ENCODE measurements at places on chromosomes 5 and 9. TPM values are rescaled to one million over a fixed set of nuclear protein-coding genes. Genes with fewer than 3 reads are reported as not detected.

DNA sequence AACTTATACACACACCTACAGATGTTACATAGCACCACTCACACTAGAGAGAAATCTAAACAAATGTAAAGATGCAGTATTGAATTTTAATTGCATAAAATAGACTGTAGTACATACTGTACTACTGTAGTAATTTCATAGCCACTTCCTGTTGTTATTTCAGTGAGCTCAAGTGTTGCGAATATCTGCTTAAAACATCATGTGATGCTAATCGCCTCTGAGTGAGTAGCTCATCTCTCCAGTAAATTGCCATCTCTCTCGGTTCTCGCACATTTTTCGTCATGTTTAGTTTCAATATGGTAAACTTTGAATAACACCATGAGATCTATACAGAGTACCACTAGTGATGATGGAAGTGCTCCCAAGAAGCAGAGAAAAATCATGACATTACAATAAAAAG is 22.0 kb upstream of the ARHGEF28 start:
- no peaks in the 10 kb centered on the region for H3K36me3 ChIP-seq
- no peak overlapping the region for H3K4me3 ChIP-seq
- peaks cover 17% of the 10 kb centered on the region for H3K27me3 ChIP-seq
- no peak overlapping the region for H3K27ac ChIP-seq
- DNase-seq = no peak

The LCN12 gene
- 2.1 TPM for total RNA-seq

- H3K4me1 ChIP-seq = peaks cover 22% of the 10 kb centered on the region
- peaks cover 69% of the 10 kb centered on the region for H3K27me3 ChIP-seq
- H3K27ac ChIP-seq = no peak overlapping the region
- H3K36me3 ChIP-seq = no peaks in the 10 kb centered on the region
- DNase-seq = no peak
Observed at GRCh38 chr5:168407211-168407610, 79.1 kb upstream of the RARS1 start.

The BAAT gene
- total RNA-seq = not detected

DNA sequence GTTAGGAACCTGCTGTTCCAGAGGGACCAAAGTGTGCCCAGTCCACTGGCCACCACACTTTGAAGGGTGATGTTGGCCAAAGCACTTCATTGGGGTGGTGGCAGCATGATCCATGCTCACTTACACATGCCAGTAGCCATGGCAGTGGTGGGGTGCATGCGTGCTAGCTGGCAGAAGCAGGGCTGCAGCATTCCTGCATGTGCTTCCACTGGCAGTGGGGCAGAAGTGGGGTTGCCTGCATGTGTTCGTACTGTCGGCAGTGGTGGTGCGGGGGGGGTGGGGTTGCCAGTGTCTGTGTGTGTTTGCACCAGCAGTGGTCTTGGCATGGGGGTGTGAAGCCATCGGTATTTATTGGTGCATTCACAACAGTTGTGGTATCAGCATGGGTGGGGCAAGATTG is 260.3 kb upstream of the ANKH start:
- no peak overlapping the region for H3K27ac ChIP-seq
- no peaks in the 10 kb centered on the region for H3K36me3 ChIP-seq
- no peaks in the 10 kb centered on the region for H3K4me1 ChIP-seq
- no peak overlapping the region for H3K4me3 ChIP-seq
- no peak for DNase-seq

GRCh38 chr9:86238861-86239770 is 20.3 kb downstream of the C9orf153 start:
- H3K27me3 ChIP-seq = peaks cover 9% of the 10 kb centered on the region
- H3K27ac ChIP-seq = no peak overlapping the region
- no peak for DNase-seq
- H3K4me1 ChIP-seq = peaks cover 11% of the 10 kb centered on the region

- H3K27ac ChIP-seq = no peak overlapping the region
- H3K27me3 ChIP-seq = no peaks in the 10 kb centered on the region
- H3K36me3 ChIP-seq = no peaks in the 10 kb centered on the region
- H3K4me1 ChIP-seq = no peaks in the 10 kb centered on the region
- no peak overlapping the region for H3K4me3 ChIP-seq
Observed at GRCh38 chr5:168177831-168178450, 113.5 kb upstream of the WWC1 start.

- DNase-seq = no peak
- peaks cover 17% of the 10 kb centered on the region for H3K4me1 ChIP-seq
- H3K27ac ChIP-seq = no peak overlapping the region
- no peak overlapping the region for H3K4me3 ChIP-seq
- H3K27me3 ChIP-seq = no peaks in the 10 kb centered on the region
Observed at GRCh38 chr9:77872863-77873262, 158.7 kb downstream of the GNAQ start.

GRCh38 chr9:121358751-121359150 is 11.3 kb downstream of the STOM start:
- H3K27me3 ChIP-seq = no peaks in the 10 kb centered on the region
- DNase-seq = no peak
- H3K4me3 ChIP-seq = no peak overlapping the region
- peaks cover 9% of the 10 kb centered on the region for H3K36me3 ChIP-seq
- H3K27ac ChIP-seq = peak overlapping the region; percentile 46

GRCh38 chr9:9002826-9003583 is 1203.4 kb upstream of the DMAC1 start:
- H3K27ac ChIP-seq = no peak overlapping the region
- no peaks in the 10 kb centered on the region for H3K36me3 ChIP-seq
- no peak overlapping the region for H3K4me3 ChIP-seq
- no peaks in the 10 kb centered on the region for H3K4me1 ChIP-seq
- no peaks in the 10 kb centered on the region for H3K27me3 ChIP-seq

The PAPPA gene
- not detected for total RNA-seq

GRCh38 chr5:81209869-81210493 is 23.1 kb upstream of the CKMT2 start:
- H3K4me1 ChIP-seq = peaks cover 4% of the 10 kb centered on the region
- H3K27me3 ChIP-seq = no peaks in the 10 kb centered on the region
- no peak overlapping the region for H3K27ac ChIP-seq
- no peak overlapping the region for H3K4me3 ChIP-seq
- no peaks in the 10 kb centered on the region for H3K36me3 ChIP-seq
- no peak for DNase-seq

DNA sequence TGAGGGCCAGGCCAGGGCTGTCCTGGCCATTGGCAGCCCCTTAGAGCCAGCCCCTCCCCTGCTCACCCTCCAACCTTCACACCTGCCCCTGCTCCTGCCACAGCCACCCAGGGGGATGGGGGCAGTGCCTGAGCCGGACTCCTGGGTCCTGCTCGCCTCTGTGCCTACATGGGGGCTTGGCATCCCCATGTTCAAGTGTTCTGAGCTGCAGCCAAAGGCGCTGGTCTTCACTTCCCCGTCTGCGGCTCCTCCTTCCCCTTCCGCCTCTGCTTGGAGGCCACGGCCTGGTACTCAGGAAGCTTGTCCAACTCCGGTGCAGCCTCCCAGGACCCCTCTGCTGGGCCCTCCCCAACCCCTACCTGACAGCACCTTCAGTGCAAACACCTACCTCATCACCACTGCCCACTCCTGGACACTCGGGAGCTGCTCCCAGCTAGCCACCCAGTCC is 2.3 kb upstream of the DNLZ start:
- no peak overlapping the region for H3K4me3 ChIP-seq
- H3K4me1 ChIP-seq = no peaks in the 10 kb centered on the region
- H3K27ac ChIP-seq = no peak overlapping the region

DNA sequence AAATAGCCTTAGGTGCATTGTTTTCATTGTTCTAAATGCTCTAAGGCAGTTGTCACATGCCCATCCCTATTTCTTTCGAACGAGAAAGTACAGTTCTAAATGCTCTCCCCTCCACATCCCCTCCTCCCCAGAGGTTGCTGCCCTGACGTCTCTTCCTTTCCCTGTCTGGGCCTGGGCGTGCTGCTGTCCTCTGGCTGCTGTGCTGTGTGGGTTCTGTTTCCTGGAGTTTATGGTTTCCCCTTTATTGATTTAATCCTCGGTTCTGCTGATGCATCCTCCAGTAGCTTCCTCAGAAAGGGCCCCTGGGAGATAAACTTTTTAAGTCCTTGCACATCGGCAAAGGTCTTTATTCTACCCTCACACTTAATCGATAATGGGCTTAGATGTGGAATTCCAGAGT is 48.8 kb downstream of the MVB12B start:
- peaks cover 27% of the 10 kb centered on the region for H3K27me3 ChIP-seq
- H3K4me3 ChIP-seq = no peak overlapping the region
- H3K27ac ChIP-seq = no peak overlapping the region
- H3K36me3 ChIP-seq = no peaks in the 10 kb centered on the region
- H3K4me1 ChIP-seq = peaks cover 9% of the 10 kb centered on the region
- no peak for DNase-seq

DNA sequence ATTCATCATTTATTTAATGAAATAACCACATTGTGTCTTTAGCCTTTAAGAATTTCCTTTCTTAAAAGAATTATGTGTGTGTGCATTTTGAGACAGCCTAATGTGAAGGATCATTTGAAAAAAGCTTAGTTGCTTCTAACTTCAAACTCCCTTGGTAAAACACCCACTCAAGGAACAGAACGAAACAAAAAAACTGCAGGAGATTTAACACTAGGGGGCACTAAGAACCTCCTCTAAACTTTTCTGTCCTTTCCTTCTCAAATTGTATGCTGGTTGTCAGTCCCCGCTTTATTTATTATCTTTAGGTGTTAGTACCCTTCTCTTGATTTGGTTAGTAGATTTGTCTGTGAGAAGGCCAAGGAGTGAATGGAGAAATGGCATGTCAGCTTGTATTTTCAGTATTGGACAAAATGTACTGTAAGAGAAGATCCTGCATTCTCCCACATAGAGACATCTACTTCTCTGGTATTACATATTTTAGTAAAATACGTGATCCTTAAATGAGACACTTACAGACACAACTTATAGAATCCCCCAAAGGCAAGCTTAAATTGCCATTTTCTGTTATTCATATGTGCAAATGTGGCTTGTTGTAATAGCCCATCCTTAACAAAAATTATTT is 229.7 kb downstream of the MRPS30 start:
- no peak overlapping the region for H3K4me3 ChIP-seq
- H3K27ac ChIP-seq = no peak overlapping the region
- no peaks in the 10 kb centered on the region for H3K36me3 ChIP-seq

- DNase-seq = no peak
- no peak overlapping the region for H3K4me3 ChIP-seq
- no peaks in the 10 kb centered on the region for H3K27me3 ChIP-seq
- no peak overlapping the region for H3K27ac ChIP-seq
- no peaks in the 10 kb centered on the region for H3K4me1 ChIP-seq
Observed at GRCh38 chr5:9641806-9642355, 11.7 kb upstream of the TAS2R1 start.

GRCh38 chr5:2704806-2705645 is 46.5 kb downstream of the IRX2 start:
- H3K4me1 ChIP-seq = no peaks in the 10 kb centered on the region
- H3K4me3 ChIP-seq = no peak overlapping the region
- no peak overlapping the region for H3K27ac ChIP-seq

DNA sequence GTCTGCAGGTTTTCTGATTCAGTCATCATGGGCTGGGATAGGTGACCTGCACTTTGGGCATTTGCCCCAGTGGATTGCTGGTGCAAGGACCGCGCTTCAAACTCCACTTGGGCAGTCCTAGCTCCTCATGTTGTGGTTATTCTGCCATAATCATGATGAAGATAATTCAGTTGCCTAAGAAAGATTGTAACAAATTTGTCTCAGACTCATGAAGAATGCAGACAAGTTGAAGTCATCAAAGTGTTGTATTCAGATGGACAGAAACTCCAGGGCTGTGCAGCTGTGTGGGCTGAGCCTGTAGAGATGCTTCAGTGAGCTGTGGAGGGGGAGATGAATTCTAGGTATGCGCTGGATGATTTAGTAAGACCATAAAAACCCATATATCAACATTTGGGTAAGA is 38.5 kb downstream of the TARS1 start:
- no peak overlapping the region for H3K27ac ChIP-seq
- H3K27me3 ChIP-seq = no peaks in the 10 kb centered on the region
- H3K4me3 ChIP-seq = no peak overlapping the region
- peaks cover 36% of the 10 kb centered on the region for H3K36me3 ChIP-seq

DNA sequence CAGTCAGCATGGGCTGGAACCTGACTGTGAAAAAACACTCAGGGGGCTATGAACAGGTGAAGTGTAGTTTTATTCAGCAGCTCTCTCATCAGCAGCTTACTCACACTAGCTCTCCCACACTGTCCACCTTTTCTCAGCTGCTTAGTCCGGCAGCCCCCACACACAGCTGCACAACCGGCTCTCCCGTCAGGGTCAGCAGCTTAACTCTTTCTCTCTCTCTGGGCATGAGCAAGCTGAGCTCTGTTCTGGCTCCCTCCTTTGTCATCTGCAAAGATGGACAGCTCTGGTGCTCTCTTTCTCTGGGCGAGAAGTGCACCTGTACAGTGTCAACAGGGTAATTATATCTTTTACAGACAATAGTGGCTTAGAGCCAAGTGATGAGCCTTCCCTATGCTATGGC is 8.2 kb downstream of the DMAC1 start:
- H3K4me3 ChIP-seq = no peak overlapping the region
- H3K27me3 ChIP-seq = no peaks in the 10 kb centered on the region
- H3K36me3 ChIP-seq = peaks cover 32% of the 10 kb centered on the region
- no peak overlapping the region for H3K27ac ChIP-seq
- H3K4me1 ChIP-seq = peaks cover 4% of the 10 kb centered on the region
- DNase-seq = no peak

Measured in activated T-helper 2 cell treated with anti-CD3 and anti-CD28 coated beads, Interferon-gamma antibody, Interleukin-2, Interleukin-4, amounts not matched to agents 10 μg/mL and 5 μg/mL and 100 μg/mL, durations not matched to agents 14 hours and 24 hours and 36 hours (primary cell).